CD4-positive, alpha-beta T cell treated with Interleukin-12 subunit alpha and Interleukin-12 subunit beta, for 1 hour (primary cell): ENCODE measurements at places on chromosomes 7 and 10.
A peak's percentile ranks its signal among the peaks of the same experiment; 100 is the strongest.

DNA sequence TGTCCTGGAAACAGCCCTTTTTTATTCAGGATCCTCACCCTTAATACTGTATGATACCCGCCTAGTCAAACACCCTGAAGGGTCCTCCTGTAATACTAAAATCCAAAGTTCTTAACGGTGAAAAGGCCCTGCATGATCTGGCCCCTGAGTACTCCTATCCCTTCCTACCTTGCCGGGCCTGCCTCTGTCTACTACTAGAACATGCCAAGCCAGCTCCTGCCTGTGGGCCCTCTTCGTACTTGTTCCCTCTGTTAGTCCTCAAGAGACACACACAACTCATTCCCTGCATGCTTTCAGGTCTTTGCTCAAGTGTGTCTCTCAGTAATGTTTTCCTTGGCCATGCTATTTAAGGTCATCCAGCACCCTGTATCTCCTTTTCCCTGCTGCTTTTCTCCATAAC lies 5.0 kb upstream of the WAPL start:
- no peak for DNase-seq

GRCh38 chr10:72753760-72754231 lies 61.9 kb downstream of the MCU start:
- DNase-seq: peak; percentile 3

DNA sequence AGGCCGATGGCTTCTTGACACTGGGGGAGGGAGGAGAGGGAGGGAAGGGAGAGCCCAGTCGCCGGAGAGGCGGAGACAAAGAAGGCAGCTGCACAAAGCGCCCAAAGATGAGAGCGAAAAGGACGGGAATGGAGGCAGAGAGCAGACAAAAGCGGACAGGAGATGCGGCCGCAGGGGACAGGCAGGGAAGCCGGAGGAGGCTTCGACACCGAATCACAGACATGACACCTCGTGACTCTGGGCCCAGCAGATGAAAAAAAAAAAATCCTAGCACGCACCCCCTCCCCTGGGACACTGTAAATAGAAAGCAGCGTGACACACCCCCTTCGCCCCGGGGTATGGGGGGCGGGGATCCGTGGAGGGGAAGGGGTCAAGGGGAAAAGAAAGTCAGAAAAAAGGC lies 976 bp downstream of the NAT16 start:
- DNase-seq: no peak

DNA sequence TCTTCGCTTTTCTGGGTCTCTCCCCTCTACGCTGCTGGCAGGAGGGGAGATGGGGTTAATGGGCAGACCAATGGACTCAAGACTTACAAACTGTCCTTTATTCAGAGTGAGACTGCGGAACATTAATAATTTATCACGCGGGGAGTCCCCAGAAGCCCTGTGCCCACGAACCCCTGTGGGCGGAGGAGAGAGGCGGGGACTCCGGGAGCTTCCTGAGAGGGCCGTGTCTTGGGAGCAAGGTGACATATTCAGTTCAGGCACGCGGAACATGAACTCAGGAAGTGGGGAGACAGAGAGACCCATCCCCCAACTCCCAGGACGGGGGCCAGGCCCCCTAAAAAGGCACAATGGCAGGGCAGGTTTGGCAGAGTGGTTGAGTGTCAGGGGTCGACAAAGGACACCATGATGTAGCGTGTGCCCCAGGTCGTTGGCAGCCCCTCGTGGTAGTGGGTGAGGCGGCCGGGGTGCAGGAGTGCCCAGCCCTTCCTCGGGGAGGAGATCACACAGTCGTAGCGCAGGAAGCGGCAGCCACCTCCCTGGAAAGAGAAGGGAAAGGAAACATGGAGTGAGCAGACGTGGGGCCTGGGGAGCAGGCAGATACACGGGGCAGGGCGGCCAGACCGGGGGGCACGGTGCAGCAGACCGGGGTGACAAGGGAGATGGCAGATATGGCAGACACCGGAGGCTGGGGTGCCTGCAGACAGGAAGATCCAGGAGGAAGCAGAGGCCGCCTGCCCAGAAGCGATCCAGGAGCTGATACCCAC lies 5.2 kb upstream of the MOGAT3 start:
- DNase-seq: no peak

DNA sequence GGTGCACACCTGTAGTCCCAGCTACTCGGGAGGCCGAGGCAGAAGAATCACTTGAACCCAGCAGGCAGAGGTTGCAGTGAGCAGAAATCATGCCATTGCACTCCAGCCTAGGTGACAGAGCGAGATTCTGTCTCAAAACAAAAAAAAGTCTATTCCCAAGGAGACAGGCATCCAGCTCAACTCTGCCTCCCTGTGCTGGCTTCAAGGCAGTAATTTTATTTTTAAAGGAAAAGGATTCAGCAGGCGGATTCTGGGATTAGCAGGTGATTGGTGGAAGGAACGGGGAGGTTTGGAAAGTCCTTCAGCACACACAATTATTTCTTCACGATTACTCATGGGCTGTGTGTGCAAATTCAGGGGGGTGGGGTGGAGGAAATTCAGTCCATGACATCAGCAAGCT lies 242.9 kb downstream of the PAXIP1 start:
- DNase-seq: no peak

DNA sequence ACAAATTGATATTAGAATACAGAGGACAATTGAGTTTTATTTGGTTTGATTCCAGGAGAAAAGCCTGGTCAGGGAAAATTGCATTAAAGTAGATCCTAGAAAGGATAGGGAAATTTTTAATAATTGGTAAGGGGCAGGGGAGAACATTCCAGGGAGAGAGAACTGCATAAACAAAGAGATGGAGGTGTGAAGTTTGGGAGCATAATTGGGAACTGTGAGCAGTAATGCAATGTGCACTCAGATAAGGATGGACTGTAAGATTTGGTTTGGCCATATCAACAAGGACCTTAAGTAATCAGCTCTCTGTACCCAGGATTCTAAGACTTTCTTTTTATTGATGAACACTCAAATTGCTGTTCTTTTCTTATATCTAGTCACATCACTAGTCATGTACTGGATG lies 41.4 kb downstream of the ZMYND11 start:
- no peak for DNase-seq

DNA sequence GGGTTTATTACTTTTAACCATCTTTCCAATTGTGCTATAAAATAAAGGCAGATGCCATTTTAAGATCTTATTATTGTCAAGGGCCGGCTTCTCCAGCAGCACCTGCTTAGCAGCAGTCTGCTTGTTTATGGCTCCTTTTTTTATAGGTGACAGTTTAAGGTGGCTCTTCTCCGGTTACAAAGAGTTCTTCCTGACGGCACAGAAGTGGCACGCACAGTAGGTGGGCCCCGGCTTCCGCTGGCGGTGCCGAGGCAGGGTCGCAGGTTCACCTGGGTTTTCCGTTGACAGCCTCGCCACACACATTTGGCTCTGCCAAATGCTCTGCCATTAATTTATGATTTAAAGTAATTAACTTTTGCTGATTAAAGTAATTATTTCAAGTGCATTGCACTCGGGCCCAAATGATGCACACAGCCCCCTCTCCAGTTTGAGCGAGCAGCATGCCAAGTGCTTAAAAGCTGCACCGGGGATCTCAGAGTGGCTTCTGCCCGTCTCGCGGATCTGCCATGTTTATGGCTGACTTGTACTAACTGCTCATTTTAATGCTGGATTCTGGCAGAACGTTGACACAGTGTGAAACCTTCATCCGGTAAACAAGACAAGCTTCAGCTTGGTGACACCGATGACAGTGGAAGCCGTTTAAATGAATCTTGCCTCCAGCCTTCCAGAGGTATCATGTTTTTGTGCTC lies 355.1 kb upstream of the MKI67 start:
- DNase-seq: no peak

GRCh38 chr10:16820421-16820820 lies 3.2 kb upstream of the RSU1 start:
- no peak for DNase-seq

DNA sequence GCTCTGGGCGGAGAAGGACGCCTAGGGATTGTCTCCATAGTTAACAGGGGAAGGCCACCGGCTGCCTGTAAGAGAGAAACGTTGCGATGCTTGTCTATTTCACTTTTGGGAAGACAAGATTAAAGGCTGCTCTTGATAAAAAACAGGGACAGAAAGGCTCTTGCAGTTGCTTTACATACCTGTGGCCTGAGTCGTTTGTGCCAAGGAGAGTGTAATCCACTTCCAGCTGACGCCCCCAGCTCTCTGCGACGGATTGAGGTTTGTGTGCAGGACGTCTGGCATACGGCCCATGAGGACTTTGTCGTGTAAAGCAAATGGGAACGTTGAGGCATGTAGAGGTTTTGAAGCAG lies 1.1 kb downstream of the MAP3K8 start:
- DNase-seq: no peak

DNA sequence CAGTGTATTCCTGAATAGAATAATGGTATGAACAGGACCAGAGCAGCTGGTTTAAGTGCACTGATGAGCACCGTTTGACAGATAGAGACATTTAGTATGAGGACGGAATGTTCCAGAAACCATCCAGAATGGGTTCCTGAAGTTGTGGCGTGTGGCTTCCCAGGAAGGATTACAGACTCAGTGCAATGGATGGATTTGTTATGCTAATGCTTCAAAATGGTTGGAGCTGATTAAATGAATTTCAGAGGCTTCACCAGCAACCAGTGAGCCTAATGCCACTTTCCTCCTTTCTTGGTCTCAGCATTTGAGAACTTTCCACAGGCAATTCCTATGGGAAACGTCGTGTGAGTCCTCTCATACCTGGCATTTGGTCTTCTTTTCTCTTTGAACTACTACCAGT lies 9.9 kb downstream of the GATA3 start:
- DNase-seq: no peak

DNA sequence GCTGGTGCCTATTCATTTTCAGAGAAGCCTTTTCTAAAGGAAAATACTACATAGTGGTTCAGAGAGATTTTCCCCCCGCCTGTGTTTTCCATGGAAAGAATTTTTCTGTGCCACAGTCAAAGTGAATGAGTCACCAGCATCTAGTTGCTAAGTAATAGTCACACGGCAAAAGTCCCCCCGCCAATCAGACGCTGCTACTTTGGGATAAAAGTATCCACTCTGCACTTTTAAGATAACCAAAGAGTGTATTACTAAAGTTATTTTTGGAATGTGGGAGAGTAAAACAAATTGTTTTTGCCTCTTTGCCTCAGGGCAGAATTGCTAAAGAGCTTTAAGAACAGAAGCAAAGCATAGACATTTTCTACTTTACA lies 23.5 kb downstream of the ABLIM1 start:
- DNase-seq: no peak

DNA sequence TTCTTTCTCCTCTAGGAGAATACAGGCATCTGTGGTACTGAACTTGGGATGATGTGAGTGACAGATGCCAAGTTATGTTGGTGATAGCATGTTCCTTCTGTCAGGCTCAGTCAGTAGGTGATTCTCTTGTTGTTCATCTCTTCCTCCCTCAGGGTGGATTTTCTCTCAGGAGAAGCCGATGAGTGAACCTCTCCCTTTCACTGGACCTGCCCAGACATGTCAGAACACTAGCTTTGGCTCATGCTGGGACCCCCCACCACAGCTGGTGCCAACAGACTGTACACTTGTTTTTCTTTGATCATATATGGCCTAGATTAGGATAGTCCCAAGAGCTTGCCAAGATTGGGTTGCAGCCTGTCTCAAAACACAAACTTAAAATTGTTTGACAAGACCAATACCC lies 129.4 kb downstream of the BMPER start:
- DNase-seq: no peak

- DNase-seq: no peak
Observed at GRCh38 chr10:120508966-120509365, 51.9 kb downstream of the PLPP4 start.

DNA sequence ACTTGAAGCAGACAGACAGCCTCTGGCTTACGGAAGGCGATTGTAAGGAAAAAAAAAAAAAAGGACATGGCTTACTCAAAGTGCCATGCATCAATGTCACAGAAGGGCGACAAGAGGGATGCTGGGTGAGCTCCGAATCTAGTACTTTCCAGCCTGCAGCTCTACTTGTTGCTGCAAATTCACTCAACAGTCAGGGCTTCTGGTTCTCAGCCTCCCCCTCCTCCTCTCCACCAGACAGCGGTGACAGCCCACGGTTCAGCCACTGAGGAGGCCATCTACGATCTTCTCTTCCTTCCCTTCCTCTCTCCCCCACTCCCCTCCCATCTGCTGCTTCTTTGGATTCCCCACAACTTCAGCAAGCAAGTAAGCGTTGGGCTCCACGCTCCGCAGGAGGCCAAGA lies 63.5 kb downstream of the PRKAG2 start:
- DNase-seq: no peak

- DNase-seq: no peak
Observed at GRCh38 chr7:129896568-129897382, 56.0 kb downstream of the UBE2H start.

GRCh38 chr7:91692800-91693199 lies 187.7 kb downstream of the MTERF1 start:
- DNase-seq: no peak

DNA sequence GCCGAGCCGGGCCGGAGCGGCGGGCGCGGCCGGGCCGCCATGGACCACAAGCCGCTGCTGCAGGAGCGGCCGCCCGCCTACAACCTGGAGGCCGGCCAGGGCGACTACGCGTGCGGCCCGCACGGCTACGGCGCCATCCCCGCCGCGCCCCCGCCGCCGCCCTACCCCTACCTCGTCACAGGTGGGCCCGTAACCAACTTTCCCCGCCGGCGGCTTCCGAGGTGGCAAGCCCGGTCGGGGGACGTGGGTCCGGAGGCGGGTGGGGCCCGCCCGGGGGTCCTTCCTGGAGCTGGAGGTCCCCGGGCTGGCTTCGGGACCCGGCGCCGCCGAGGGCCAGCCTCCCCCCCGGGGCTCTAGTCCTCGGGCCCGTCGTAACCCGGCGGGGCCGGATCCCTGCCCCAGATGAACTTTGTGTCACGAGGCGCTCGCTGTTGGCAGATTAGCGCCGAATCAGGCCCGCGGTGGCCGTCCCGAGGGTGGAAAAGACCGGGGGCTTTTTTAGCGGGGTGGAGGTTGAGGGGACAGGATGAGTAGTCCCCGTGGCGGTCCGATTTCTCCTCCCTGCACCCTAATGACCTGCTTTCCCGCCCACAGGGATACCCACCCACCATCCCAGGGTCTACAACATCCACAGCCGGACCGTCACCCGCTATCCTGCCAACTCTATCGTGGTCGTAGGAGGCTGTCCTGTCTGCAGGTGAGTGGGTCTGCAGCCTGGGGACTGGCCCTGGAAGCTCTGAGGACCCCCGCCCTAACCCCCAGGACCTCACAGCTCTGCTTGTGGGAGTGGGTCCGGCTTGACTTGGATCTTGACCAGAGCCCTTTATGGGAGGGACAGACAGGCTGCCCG lies 496 bp downstream of the BRI3 start:
- no peak for DNase-seq

GRCh38 chr10:85177767-85178166 lies 849.4 kb downstream of the CCSER2 start:
- no peak for DNase-seq

GRCh38 chr7:105219771-105220160 lies 169.0 kb downstream of the SRPK2 start:
- DNase-seq: no peak

GRCh38 chr10:100998991-100999741 lies 442 bp upstream of the LZTS2 start:
- DNase-seq: peak; percentile 83

GRCh38 chr10:120727001-120727400 lies 124.2 kb upstream of the WDR11 start:
- DNase-seq: no peak

DNA sequence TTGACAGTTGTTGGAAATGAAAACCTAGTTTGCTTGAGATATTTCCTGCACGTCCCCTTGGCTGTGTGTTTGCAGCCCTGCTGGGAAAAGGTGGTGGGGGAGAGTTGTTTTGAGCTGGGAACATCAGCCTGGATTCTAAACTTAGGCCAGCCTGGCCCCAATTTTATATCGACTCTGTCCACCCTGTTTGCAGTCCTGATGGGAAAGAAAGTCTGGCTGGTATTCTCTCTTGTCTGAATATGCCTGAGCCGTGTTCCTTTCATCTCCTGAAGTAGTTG lies 178.7 kb downstream of the CCDC3 start:
- no peak for DNase-seq
